ENCODE measurements at places on chromosomes 7 and 10.

GRCh38 chr7:137003086-137003485 is 134.6 kb downstream of the CHRM2 start:
- no peak for DNase-seq

- no peak for DNase-seq
Observed at GRCh38 chr7:137345799-137346449, 2.4 kb upstream of the PTN start.

DNA sequence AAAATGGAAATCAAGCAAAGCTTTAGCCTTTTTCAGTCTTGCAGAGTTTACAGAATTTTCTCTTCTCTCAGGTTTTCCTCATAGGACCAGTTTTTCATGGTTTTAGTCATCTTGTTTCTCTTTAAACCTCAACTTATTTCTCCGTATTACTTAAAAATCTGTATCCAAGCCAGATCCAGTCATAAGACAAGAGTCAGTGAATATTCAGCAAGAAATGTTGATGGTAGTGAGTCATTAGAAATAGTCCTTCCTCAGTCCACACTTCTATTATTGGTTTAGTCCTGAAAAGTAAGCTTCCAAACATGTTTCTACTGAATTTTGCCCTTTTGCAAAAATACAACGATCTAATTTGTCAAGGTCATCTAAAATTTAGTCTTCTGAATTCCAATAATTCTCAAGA is 107.0 kb downstream of the VIM start:
- peak; percentile 74 for DNase-seq

- DNase-seq, result no peak
Observed at GRCh38 chr10:104762793-104763192, 121.7 kb downstream of the SORCS3 start.

GRCh38 chr7:148045521-148045920 is 545.0 kb upstream of the C7orf33 start:
- DNase-seq, result no peak

GRCh38 chr10:84205049-84205852 is 10.9 kb downstream of the CDHR1 start:
- peak; percentile 53 for DNase-seq

GRCh38 chr7:153382641-153383101 is 623.1 kb downstream of the ACTR3B start:
- DNase-seq, result no peak

- no peak for DNase-seq
Observed at GRCh38 chr7:81433206-81433605, 336.6 kb downstream of the HGF start.

- DNase-seq, result no peak
Observed at GRCh38 chr7:33829536-33829935, 75.8 kb upstream of the BMPER start.

GRCh38 chr7:138091032-138091431 is 14.8 kb downstream of the AKR1D1 start:
- no peak for DNase-seq

DNA sequence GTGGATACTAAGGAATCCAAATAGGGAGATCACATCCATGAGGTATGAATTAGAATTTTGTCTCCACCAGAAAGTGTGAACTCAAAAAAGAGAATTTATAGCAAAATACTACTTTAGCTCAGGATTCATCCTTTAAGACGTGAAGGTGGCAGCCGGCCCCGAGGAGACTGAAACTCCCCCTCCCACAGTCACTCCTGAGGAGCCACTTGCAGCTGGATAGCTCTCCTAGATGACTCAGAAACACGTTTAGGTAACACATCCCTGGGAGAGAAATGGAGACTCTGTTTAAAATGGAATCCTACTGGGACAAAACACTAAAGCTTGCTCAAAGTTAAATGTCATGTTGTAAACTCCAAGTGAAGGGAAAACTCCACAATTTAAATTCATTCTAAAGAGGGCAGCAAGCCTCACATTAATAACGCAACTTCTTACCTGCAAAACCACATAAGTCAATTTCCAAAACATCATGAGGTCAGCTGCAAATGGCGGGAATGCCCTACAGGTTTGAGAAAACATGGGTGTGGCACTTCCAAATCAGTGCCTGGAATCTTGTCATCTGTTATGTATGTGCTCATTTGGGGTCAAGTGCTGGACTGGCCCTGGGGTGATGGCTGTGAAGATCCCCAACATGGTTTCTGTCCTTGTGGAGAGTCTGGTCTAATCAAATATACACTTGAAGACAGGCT is 46.2 kb downstream of the ICA1 start:
- DNase-seq, result no peak

GRCh38 chr10:101073631-101074030 is 11.8 kb downstream of the KAZALD1 start:
- DNase-seq, result no peak

DNA sequence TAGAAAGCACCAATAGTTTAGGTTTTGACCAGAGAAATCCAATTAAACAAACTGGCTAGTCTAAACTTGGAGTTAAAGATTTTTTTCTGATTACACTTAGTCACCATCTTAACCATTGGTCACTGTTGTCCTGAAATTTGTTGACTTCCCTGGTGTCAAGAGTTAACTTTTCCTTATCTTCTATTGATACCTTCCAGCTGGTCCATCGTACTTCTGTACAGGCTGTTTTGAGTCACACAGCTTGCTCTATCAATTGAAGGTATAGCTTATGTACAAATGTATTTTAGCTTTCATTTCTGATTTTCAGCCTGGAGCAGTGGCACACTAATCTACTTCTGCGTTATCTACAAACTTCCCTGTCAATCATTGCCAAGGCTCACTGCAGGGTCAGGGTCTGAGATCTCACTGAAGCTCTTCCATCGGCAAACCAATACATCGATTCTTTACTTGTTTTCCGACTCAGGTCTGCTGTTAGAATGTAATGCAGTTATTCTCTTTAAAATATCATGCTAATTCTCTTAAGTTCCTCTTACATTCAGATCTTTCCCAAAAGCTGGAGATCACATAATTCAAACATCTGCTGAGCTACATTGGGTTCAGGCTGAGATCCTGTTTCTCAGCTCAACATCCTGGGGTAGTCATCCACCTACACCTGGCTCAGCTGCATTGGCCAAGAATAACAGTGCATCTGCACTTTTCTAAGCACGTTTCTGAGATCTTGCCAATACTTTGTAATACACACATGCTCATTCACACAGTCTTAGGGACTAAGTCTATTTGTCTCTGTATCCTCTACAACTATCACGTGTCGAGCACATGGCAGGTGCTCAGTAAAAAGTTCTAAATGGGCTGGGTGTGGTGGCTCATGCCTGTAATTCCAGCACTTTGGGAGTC is 11.3 kb downstream of the MRPS33 start:
- no peak for DNase-seq

- DNase-seq, result no peak
Observed at GRCh38 chr10:8444630-8445029, 390.1 kb downstream of the GATA3 start.

DNA sequence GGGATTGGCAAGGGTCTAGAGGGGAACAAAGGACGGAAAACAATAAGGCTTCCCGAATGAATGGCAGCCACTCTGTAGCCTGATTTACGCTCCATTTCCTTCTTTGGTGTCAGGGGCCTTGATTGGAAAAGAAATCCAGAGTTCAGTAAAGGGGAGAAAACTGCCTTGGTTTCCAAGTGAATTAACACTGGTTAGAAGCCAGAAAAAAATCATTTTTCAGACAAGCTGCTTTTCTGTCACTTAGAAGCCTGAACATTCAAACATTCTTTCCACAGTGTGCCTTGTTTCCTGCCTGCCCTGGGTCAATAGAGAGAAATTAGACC is 283 bp upstream of the TRDMT1 start:
- DNase-seq, result no peak

DNA sequence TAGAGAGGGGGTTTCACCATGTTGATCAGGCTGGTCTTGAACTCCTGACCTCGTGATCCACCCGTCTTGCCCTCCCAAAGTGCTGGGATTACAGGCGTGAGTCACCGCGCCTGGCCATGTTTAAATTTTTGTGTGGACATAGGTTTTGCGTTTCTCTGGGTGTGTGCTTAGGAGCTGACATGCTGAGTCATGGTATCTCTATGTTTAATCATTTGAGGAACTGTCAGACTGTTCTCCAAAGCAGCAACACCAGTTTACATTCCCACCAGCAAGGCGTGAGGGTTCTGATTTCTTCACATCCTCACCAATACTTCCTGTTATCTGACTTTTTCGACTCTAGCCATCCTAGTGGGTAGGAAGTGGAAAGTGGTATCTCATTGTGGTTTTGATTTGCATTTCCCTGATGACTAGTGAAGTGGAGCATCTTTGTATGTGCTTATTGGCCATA is 153.7 kb downstream of the DNAJB6 start:
- DNase-seq, result peak; percentile 99

DNA sequence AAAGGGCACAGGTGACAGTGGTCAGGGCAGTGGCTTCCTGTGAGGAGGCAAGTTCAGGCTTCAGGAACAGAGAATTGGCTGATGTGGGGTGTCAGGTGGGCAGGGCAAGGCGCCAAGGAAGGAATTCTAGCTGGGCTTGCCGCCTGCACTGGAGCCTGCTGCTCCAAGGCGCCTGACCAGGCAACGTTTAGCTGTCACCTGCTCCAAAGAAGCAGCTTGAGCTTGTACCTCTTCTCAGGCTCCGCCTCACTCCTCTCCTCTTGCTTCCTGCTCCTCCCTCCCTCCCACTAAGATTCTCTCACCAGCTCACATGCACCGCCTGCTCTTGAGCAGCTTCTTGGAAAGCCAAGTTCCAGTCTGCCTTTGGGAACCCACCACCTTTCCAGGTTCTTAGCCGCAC is 187.4 kb upstream of the GRB10 start:
- DNase-seq, result no peak

GRCh38 chr10:76311752-76312636 is 880.6 kb downstream of the LRMDA start:
- no peak for DNase-seq

- DNase-seq, result peak; percentile 99
Observed at GRCh38 chr10:93445097-93445960, 36.8 kb downstream of the MYOF start.

GRCh38 chr10:20811131-20811530 is 86.0 kb downstream of the NEBL start:
- DNase-seq, result no peak

GRCh38 chr10:128854963-128855362 is 612.1 kb upstream of the MGMT start:
- no peak for DNase-seq

GRCh38 chr10:61338146-61338545 is 115.0 kb downstream of the TMEM26 start:
- DNase-seq, result no peak

- no peak for DNase-seq
Observed at GRCh38 chr10:85464336-85464735, 902.3 kb downstream of the GRID1 start.

DNA sequence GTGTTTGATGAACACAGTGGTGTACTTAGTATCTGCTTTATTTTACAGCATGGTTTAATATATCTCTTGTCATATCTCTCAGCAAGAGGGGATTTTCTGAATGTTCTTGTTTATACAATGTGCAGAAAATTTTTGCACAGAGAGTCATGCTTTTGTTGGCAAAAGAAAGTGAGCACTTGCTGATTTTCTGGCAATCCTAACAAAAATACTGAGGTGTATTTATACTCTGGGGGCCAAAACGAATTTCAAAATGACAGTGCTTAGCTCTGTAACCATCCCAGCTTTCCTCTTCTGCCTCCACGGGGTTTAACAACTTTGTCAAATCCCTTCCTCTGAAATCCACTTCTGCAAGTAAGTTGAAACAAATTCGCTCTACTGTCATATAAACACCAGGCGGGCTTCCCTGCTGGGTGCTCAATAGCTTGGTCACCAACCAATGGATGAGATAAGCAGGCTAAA is 169.2 kb downstream of the NOC3L start:
- peak; percentile 88 for DNase-seq

- no peak for DNase-seq
Observed at GRCh38 chr10:74486659-74487058, 335.6 kb downstream of the ADK start.

DNA sequence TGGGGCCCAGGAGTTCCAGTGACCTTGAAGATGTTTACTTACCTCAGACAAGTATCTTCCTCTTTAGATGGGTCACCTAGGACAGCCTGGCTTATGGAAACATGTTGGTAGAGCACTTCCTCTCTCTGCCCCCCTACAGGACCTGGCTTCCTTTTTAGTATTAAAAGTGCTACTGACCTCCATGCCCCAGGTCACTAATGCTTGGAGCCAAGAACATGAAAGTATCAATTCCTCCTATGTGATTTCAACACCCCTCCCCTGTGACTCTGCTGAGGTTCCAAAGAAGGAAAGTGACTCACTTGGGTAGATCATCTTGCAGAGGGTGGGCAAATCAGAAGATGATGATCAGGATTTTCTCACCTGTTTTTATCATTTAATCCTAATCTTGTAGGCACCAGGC is 125.3 kb upstream of the CCDC6 start:
- peak; percentile 26 for DNase-seq

DNA sequence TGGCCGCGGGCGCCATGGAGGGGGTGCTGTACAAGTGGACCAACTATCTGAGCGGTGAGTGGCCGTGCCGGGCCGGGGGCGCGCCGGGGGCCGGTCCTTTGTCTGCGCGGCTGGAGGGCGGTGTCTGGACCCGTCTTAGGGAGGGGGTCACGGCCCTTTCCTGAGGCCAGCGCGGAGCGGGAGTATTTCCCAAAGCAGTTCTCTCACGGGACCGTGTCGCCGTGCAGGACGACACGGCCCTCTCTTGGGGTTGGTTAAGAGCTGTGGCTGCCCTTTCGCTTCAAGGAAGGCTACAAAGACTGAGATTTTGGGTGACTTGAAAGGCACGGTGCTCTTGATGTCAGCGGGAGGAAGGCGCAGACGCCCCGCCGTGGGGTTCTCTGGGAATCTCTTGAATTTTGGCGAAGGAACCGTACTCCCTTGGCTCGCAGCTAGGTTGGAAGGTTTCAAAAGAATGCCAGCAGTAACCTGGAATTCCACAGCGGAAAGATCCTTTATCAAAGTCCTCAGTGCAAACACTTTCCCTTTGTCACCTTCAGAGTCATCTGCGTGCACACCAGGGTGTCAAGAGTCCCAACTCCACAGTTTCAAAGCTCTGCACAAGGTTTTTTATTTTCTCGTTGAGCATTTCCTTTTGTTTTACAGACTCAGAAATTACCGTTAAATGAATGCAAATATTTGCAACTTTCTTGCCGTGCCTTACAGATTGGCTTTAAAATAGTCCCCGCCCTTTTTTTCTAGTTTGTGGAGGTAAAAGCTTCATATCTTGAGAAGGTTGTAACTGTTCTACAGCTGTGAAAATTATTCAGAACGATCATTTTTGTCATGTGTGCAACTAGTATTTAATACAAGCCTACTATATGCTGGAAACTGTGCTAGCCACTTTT is 780 bp downstream of the PLEKHA8 start:
- DNase-seq, result peak; percentile 34

DNA sequence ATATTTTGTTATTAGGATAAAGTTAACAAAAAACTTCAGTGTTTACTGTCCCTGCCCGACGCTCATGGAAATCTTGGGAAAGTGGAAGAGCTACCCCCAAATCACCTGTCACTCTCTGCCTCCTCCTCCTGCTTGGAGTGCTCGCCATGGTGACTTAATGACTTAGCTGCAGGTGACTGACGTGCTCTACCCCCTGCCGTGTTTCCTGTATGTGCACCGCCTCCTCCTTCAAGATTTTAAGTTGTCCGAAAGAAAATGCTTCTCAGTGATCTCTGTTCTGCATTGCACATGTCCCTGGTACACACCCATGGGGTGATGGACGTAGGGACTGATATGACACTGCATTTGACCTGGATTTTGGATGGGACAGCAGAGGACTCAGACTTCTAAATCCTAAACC is 338.8 kb upstream of the SHH start:
- no peak for DNase-seq

- DNase-seq, result no peak
Observed at GRCh38 chr7:128858380-128859231, 4.0 kb upstream of the ATP6V1F start.

Measured in iris pigment epithelial cell (primary cell).